Ovary (tissue), 10 donors: ENCODE measurements at places on chromosomes 16 and 17.

- no peak for DNase-seq
These were observed 5.7 kb downstream of the MMP15 start for GRCh38 chr16:58031016-58031800.

DNA sequence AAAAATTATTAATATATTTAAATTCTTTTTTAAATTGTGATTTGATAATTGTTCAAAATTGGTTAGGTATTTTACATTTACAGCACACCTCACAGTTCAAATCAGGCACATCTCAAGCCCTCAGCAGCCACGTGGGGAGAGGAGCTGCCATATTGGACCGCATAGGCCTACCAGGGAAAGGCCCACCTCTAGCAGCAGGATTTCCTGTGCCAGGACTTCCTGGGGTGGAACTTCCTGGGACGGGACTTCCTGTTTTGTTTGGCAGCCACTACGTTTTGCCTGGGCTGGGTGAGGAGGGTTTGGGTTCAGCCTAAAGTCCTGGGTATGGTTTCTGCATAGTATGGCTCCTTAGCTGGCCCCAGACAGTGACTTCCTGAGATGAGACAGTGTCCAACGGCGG, 298.5 kb upstream of the FOXF1 start:
- DNase-seq: no peak

GRCh38 chr16:78763821-78764440, 664.5 kb downstream of the WWOX start:
- no peak for DNase-seq

DNA sequence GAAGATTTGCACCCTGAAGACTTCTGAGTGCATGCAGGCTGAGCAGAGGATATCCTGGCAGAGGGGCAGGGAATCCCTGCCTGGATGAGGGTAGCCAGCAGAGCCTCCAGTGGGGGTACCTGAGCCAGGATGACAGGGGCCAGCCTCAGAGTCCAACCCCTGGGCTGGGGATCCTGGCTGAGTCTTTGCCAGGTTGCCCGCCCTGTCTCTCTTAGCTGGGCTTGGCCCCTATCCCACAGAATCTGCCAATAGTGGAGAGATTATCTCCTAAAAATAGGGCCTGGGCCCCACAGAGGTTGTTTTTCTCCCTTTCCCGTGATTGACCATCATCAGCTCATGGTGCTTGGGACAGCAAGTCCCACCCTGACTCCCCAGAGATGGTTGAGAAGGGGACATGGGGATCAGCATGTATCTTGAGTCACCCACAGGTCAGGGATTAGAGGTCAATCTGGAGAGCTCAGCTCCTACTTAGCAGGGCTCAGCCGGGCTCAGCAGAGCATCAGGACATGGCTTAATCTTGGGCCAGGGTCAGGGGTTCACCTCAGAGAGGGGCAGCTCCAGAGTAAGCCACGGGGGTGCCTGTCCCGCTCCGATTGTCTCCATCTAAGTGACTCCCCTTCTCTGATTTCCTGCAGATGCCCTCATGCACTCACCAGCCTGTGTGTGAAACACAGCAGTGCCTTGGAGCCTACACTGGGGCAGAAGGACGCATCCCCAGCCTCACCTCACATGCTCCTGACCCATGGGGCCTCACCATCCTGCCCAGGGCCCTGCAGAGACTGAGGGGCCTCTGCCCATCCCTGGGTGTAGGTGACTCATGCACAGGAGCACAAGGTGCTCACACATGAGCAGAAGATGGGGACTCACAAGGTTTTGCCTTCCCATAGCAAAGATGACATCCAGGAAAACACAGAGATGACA, 11.5 kb downstream of the CDH16 start:
- DNase-seq: no peak

GRCh38 chr17:47615766-47616424, 33.8 kb upstream of the KPNB1 start:
- no peak for DNase-seq

DNA sequence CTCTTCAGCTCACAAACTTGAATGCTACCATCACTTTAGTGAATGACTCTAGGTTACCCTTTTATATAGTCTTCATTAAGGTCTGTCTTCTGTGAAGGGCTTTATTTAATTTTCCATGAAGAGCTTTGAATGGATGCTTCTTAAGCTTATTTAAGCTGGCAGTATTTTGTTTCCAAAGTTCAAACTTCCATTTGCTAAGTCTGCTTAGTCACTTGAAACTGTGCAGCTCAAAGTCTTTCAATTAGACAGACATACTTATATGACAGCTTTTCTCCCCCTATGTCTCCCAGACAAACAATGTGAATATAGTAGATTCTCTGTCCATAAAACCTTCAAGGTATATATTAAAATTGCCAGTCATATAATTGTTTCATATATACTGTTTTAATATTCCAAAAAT, 23.5 kb downstream of the TXNDC11 start:
- DNase-seq: no peak

- no peak for DNase-seq
These were observed 8.6 kb downstream of the RGS9 start for GRCh38 chr17:65145743-65146142.

DNA sequence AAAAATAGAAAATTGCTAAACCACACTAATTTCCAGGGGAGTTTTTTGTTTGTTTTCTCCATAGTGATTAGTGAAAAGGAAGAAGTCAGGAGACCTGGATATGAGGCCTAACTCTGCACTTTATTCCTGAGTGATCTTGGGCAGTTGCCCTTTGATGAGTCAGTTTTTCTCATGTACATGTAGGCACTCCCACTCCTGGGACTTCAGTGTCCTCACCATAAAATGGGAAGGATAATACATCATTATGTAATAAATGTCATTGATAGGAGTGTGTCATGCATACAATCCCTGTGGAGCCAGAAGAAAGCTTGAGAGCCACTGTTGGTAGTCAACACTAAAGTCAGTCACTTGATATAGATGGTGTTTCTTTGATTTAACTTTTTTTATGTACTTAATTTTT, 32.5 kb downstream of the WIPF2 start:
- no peak for DNase-seq

DNA sequence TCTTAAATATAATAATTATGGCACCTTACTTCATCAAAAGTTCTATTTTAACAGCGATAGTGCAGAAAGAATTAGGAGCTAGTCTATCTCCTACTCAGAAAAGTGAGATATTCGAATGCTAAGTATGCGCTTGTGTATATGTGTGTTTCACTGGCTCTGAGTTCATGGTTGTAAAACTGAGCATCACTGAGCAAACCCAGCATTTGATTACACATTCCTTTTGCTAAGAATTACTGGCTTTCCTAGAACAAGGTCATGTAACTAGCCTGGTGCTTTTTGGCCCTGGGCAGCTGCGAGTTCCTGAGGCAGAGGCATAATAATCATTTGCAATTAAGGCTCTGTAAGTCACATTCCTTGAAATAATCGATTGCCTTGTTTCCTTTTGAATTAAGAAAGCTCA, 157.2 kb downstream of the SNX29 start:
- no peak for DNase-seq

- DNase-seq: no peak
These were observed 5.5 kb downstream of the CYLD start for GRCh38 chr16:50747207-50747956.

DNA sequence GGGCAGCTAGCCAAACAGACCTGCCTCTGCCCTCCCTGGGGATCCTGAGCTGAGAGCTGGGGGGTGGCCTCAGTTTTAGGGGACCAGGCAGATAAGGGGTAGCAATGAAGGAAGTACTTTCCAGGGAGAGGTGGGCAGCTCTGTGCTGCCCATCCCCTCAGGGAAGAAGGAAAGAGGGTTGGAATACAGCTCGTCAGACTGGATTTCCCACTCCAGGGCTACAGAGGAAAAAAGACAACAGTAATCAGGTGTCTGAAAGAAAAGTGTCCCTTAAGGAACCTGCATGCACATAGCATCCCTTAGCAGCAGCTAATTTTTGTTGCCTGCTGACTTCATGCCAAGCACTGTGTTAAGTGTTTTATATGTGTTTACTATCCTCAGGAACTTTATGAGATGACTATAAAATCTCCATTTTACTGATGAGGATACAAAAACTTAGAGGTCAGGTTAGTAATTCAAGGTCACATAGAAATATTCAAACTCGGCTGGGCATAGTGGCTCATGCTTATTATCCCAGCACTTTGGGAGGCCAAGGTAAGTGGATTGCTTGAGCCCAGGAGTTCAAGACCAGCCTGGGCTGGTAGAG, 3.2 kb upstream of the MRPL58 start:
- DNase-seq: no peak

- DNase-seq: no peak
These were observed 9.4 kb upstream of the FAM20A start for GRCh38 chr17:68610554-68610953.

DNA sequence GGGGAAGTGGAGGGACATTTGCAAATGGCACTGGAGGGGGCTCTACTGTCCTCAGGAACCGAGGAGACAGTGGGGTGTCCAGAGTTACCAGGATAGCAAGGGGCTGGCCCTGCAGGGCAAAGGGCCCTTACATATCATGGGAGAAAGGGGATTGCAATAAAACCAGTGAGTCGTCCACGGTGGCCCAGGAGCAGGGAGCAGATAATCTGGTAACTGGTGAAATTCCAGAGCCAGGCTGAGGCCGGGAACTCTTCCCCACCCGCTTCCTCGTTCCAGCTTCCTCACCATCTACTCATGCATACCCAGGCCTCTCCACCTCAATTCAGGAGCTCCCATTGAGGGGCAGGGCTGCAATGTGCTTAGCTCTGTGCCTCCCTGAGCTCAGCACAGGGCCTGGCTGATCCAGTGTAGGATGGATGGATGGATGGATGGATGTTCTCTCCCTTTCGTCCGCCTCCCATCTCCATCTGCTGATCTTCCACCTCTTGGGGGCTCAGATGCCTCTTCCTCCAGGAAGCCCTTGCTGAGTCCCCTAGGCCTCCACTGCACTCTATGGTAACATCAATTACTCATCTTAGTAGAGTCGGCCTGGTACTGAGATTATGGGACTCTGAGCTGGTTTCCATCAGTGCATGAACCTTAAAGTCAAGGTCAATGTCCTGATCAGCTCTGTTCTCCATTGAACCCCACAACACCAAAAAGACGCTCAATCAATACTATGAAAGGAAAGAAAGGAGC, 41.2 kb upstream of the NDRG4 start:
- no peak for DNase-seq

GRCh38 chr16:31505483-31505882, 2.7 kb downstream of the RUSF1 start:
- DNase-seq: no peak

GRCh38 chr16:77297996-77298395, 98.8 kb downstream of the SYCE1L start:
- no peak for DNase-seq

GRCh38 chr17:30113213-30113612, 3.4 kb upstream of the NSRP1 start:
- no peak for DNase-seq

DNA sequence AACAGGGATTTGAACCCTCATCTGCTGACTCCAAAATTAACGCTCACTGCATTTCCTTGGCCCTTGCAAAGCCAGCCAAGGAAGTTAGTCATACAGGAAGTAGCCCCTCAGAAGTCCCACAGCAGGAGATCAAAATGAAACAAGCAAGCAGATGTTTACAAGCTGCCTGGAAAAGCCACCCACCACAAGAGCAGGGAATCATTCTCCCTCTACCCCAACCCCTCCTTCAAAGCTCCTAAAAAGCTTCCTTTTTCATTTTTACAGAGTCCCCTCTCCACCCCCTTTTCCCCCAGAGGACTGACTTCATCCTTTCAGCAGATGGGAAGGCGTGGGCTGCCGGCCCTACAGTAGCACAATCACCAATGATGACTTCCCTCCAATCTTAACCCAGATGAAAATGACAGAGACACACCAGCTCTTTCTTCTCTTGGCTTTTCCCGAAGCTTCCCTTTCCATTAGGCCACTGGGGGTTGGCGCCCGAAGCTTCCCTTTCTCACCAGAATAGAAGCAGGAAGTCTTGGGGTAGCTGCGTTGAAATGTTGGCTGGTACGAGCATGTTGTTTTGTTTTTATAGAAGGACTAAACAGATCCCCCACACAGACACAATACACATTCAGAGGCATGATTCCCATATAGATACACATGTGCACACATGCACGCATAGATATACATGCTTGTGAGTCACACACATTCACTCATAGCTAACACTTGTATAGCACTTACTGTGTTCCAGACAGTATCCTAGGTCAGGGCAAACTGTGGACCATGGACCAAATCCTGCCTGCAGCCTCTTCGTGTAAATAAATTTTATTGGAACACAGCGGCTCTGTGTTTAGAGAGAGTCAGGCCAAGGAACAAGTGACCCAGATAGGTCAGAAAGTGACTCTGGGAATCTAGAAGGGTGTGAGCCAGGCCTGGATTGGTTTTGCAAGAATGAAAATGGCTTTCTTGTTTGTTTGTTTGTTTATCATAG, 17.4 kb downstream of the ITPRIPL2 start:
- DNase-seq: no peak
